ENCODE measurements at places on chromosomes 16 and 17. TPM values are rescaled to one million over a fixed set of nuclear protein-coding genes. Genes with fewer than 3 reads are reported as not detected.

KIF19 gene
- 0.47 TPM for polyA plus RNA-seq

SLC47A1 gene
- 1.4 TPM for polyA plus RNA-seq

SRSF1 gene
- polyA plus RNA-seq: 91.7 TPM

CMTM1 gene
- polyA plus RNA-seq: 0.22 TPM

PERCC1 gene
- polyA plus RNA-seq: not detected

ABCC11 gene
- polyA plus RNA-seq: 0.08 TPM

PRKCB gene
- 0.39 TPM for polyA plus RNA-seq

TOX3 gene
- 0.04 TPM for polyA plus RNA-seq

DOC2B gene
- polyA plus RNA-seq: 14.5 TPM

HNF1B gene
- not detected for polyA plus RNA-seq

KRTAP9-6 gene
- polyA plus RNA-seq: not detected

AGRP gene
- not detected for polyA plus RNA-seq

TSEN54 gene
- polyA plus RNA-seq: 25.1 TPM

SCNN1G gene
- 11.2 TPM for polyA plus RNA-seq

MYH11 gene
- 120 TPM for polyA plus RNA-seq

KRT33A gene
- 0.69 TPM for polyA plus RNA-seq

TMEM208 gene
- polyA plus RNA-seq: 73.4 TPM

CYB5B gene
- polyA plus RNA-seq: 41.1 TPM

RAB37 gene
- polyA plus RNA-seq: 0.66 TPM

IL32 gene
- 16.5 TPM for polyA plus RNA-seq

CCDC78 gene
- polyA plus RNA-seq: 0.28 TPM

CNEP1R1 gene
- polyA plus RNA-seq: 14.8 TPM

PRPSAP1 gene
- polyA plus RNA-seq: 34.8 TPM

CCL7 gene
- polyA plus RNA-seq: not detected

TRAF4 gene
- 30.0 TPM for polyA plus RNA-seq

PRR29 gene
- 0.07 TPM for polyA plus RNA-seq

C16orf46 gene
- 0.29 TPM for polyA plus RNA-seq

G6PC1 gene
- polyA plus RNA-seq: not detected

CBFA2T3 gene
- polyA plus RNA-seq: 1.4 TPM

CHST5 gene
- polyA plus RNA-seq: 0.10 TPM

TP53TG3D gene
- polyA plus RNA-seq: 1.0 TPM

KRT20 gene
- 0.07 TPM for polyA plus RNA-seq

C1QTNF8 gene
- polyA plus RNA-seq: not detected

TGFB1I1 gene
- 28.2 TPM for polyA plus RNA-seq

ITGAD gene
- polyA plus RNA-seq: 0.02 TPM

CES3 gene
- polyA plus RNA-seq: 1.8 TPM

SLC16A5 gene
- polyA plus RNA-seq: 8.7 TPM

MYCBPAP gene
- 0.22 TPM for polyA plus RNA-seq

TBC1D3E gene
- not detected for polyA plus RNA-seq

PPP1R1B gene
- polyA plus RNA-seq: 1.2 TPM

SLC16A6 gene
- 9.7 TPM for polyA plus RNA-seq

FA2H gene
- polyA plus RNA-seq: 4.7 TPM

KRTAP9-8 gene
- polyA plus RNA-seq: not detected

NLRC3 gene
- polyA plus RNA-seq: 0.81 TPM

TMEM94 gene
- polyA plus RNA-seq: 26.4 TPM
